A549 (cell line): ENCODE measurements at places on chromosomes 1 and 21.

DNA sequence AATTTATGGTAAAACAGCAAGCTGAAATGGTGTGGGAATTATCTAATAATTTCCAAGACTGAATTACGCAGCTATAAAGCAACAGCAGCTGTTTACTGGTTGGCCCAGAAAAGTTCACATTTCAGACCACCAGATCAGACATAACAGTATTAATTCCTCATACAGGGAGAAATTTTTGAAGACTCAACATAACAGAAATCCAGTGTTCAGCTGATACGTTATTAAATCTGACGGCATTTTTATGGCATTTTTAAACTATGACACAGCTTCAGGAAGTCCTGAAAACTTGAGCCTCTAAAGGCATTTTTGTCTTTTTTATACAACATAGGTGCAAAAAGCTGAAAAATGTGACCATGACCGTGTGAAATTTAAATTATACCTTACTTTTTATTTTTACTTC, 91.2 kb downstream of the APP start:
- no peak for DNase-seq

- DNase-seq = no peak
These were observed 258.5 kb downstream of the FOXD2 start for GRCh38 chr1:47696404-47696736.

- no peak for DNase-seq
These were observed 10.3 kb upstream of the SLC30A10 start for GRCh38 chr1:219938706-219939105.

- no peak for DNase-seq
These were observed 10.4 kb downstream of the IBA57 start for GRCh38 chr1:228176024-228176395.

DNA sequence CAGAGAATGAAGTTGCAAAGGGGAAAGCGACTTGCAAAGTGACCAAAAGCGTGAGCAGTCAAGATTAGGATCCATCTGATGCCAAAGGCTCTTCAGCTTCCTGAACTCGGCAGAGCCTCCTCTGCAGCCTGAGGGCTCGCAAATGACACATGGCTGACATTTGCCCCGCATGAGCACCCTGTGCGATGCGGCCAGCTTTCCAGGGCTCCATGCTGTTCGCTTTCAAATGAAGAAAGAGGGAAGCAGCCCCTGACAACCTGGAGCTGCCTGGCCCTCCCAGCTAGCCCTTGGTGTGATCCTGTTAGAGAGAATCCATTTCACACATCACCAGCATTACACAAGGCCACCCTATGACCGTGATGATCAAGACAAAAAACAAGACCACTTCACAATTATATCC, 20.2 kb upstream of the FAM131C start:
- no peak for DNase-seq

- DNase-seq = no peak
These were observed 3.7 kb upstream of the DVL1 start for GRCh38 chr1:1352786-1353388.
